ENCODE measurements at places on chromosomes 12 and 14.

GRCh38 chr12:125690841-125691240 lies 625.6 kb downstream of the AACS start:
- DNase-seq, result no peak

- DNase-seq, result no peak
Observed at GRCh38 chr14:91246051-91246852, 1.7 kb upstream of the GPR68 start.

- DNase-seq, result no peak
Observed at GRCh38 chr12:15404485-15404884, 82.2 kb downstream of the PTPRO start.

- DNase-seq, result no peak
Observed at GRCh38 chr12:90575995-90576394, 379.0 kb downstream of the CCER1 start.

- DNase-seq, result no peak
Observed at GRCh38 chr14:53778263-53778662, 178.4 kb downstream of the BMP4 start.

GRCh38 chr12:89828575-89828974 lies 119.9 kb upstream of the ATP2B1 start:
- DNase-seq, result no peak

- no peak for DNase-seq
Observed at GRCh38 chr14:92651106-92651757, 97.2 kb downstream of the LGMN start.

GRCh38 chr14:40909906-40910305 lies 696.8 kb upstream of the LRFN5 start:
- DNase-seq, result no peak

DNA sequence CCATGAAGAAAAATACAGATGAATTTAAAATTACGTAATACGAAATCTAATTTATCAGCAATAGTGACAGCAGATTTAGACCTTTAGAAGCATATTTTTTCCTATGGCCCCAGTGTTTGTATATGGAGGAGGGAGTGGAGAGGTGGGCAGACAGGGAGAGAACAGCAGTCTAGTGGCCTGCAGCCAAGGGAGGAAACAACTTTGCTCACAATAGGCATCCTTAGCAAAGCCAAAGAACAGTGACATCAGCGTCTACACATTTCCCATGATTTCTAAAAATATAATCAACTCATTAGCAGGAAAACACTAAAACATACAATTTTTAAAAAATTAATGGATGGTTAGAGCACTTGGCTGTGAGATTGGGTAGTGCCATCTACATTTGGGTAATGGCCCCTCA lies 622.6 kb upstream of the ATP2B1 start:
- DNase-seq, result no peak

- no peak for DNase-seq
Observed at GRCh38 chr12:92396647-92397252, 251.1 kb upstream of the BTG1 start.

GRCh38 chr14:22526218-22526617 lies 62.8 kb downstream of the DAD1 start:
- no peak for DNase-seq

GRCh38 chr12:84384384-84384783 lies 528.2 kb downstream of the SLC6A15 start:
- no peak for DNase-seq

DNA sequence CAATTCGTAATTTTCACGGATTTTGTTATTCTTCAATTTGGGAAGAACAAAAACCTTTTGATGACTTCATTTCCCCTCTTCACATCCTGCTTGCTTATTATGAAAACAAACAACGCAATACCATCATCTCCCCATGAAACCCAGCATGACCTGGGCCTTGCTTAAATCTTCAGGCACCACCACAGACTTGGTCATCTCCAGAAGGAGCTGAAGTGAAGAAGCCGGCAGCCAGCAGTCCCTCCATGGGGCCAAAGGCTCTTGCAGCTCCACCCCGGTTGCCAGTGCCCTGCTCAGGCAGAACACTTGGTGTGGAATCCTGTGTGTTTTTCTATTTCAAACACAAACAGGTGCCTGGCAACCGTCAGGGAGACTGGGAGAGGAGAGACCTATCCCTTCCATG lies 982.9 kb upstream of the TMEM132C start:
- DNase-seq, result no peak

DNA sequence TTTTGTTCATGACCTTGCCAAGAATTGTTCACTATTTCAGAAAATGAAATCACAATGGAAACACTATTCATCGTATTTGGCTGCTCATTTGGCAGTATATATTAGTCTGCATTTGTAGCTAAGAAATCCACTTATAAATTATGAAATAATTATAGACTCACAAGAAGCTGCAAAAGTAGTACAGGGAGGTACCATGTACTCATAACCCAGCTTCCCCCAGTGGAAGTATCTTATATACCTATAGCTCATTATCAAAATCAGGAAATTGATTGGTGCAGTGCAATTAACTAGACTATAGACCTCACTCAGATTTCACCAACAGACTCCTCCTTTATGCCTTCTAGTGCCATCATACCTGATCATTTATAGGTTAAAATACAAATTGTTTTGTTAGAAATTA lies 178.8 kb upstream of the VASH1 start:
- DNase-seq, result no peak

DNA sequence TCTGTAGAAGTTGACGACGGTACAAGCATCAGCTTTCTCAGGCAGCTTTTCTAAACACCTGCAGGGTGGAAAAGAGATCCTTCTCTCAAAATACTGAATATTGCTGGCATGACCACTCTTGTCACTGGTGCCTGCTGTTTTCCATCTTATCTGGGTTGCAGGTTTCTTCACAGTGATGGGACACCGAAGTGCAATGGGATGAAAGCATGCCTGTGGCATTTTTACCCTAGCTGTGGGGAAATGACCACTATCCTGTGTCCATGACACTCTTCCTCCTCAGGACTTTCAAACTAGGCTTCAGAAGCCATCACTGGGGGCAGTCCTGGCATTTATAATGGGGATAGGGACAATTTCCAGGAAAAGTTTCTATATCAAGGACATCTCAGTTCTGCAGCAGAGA lies 98.5 kb downstream of the ETV6 start:
- DNase-seq, result no peak

- DNase-seq, result no peak
Observed at GRCh38 chr12:105402366-105402765, 71.9 kb downstream of the C12orf75 start.
